ENCODE measurements at places on chromosomes 6 and 20. TPM values are rescaled to one million over a fixed set of nuclear protein-coding genes. Genes with fewer than 3 reads are reported as not detected.

DNA sequence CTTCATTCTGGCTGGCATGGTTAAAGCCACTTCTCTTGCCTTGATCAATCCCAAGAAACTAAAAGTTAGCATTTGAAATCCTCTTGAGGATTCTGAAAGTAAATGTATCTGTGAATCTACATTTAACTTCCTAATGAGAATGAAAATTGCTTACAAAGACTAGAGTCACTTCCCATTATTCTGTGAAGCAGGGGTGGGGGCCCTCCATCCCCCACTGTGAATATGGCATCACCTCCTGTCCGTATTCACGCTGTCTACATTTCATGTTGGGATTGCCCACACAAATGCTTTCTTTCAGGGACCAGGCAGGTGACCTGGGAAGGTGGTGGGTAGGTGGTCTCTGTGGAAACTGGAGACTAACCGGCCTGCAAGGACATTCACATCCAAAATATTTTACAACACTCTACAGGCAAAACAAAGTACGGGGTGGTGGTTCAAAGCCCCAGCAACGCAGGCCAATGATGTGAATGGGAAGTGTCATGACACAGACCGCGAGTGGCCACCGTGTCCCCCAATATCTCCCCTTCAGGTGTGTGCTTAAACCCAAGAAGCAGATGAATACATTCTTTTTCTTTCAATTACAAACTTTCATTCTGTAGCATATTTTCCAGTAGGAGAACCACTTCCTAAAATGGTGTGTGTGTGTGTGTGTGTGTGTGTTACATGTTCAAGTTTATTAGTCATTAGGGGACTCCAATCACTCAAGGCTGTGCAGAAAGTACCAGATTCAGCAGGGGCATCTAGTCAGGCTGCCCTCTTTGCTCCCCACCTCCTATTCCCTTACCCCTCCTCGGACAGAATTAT, 132.2 kb downstream of the PRND start:
- no peak for DNase-seq

ADAM33 gene
- 2.4 TPM for total RNA-seq

DNA sequence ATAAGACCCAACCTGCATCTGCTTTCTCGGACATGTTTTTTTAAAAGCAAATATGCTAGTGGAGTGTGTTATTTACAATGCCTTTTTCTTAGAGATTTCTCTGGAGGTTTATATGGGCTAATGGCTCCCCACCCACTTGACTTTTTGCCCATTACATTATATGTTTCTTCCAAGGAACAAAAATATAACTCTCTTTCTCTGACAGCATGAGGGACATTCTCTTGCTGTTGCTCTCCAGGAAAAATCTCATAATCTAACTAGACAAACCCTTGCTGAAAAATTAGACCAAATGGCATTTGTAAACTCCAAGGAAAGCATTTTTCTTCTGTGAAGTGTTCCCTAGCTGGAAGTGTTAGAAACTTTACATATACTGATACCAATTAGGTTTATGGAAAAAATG, 213.7 kb downstream of the PRL start:
- no peak for DNase-seq

TRIM10 gene
- total RNA-seq, result under 0.01 TPM

DNA sequence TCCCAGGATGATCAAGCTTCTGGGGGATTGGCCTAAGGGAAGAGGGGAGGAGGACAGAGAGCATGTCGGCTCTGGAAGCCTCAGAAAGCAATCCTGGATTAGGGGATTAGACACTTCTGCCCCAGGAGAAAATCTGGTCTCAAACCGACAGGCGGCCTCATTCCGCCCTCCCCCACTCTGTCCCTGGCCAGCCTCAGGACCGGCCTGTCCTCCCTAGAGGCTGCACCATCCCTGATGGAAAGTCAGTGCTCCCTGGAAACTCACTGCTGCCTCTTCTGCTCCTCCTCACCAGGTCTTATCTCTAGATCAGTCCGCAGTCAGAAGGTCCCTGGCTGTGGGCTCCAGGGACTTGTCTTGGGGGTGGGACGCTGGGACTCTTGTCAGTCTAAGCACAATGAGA, 905 bp upstream of the SLC12A5 start:
- DNase-seq, result no peak

C6orf132 gene
- under 0.01 TPM for total RNA-seq

DNA sequence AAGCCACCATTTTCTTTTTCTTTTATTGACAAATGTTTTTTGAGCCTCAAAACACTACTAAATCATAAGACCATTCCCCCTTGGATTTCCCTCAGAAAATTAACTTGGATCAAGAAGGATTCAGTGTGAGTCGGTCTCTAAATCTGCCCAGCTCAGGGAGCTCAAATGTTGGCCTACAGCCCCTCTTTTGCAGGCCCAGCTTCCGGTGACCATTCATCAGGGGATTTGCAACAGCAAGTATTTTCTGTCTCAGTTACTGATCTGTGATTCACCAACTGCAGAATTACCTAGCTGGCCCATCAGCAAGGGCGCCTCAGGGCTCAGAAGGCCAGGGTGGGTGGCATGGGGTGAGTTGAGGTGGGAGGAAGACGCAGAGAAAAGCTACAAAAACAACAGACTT, 318.1 kb downstream of the CDC5L start:
- DNase-seq, result no peak

DNA sequence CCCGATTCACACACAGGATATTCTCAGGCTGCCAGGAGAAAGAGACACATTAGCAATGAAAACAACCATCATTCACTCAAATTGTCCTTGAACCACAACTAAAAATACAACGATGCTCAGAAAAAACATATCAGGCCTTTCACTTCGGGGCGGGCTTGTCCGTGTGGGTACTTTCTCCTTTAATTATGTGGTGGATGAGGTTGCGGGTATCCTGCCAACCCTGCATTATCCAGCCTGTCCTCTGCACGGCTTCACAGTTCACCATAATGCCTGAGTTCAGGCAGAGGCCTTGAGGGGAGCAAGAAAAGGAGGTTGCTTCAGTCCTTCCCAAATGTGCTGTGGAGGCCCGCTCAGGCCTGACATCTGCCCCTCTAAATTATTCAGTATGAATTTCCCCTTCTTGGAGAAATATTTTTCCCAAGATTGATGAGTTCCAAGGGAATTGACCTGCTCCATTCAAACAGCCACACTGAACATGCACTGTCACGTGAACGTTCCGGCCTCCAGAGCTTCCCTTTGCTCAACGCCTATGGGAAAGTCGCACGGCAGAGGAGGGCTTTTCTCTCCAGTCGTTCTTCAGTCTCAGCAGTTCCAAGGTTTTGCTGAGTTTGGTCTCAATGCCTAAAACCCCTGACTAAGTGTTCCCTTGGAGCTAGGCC, 70.3 kb downstream of the MYLK4 start:
- DNase-seq, result no peak

DNA sequence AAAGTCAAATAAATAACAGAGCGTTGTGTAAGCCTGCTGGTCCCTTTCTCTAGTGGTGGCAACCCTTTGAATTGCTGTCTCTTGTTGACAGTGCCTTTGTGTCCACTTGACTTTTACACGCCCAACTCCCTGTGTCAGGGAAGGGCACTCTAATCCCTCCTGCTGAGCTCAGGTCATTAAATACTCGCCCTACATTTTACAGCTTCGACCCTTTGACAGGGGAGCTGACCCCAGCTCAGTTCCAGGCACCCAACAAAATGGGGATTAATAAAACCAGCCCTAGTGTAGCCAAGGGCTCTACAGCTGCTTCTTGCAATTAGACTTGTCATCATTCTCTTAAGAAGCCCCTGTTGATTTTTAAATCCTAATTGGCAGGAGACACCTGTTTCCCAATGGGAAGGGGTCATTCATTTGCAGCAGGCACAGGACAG, 308.2 kb downstream of the EYA4 start:
- DNase-seq, result no peak

DNA sequence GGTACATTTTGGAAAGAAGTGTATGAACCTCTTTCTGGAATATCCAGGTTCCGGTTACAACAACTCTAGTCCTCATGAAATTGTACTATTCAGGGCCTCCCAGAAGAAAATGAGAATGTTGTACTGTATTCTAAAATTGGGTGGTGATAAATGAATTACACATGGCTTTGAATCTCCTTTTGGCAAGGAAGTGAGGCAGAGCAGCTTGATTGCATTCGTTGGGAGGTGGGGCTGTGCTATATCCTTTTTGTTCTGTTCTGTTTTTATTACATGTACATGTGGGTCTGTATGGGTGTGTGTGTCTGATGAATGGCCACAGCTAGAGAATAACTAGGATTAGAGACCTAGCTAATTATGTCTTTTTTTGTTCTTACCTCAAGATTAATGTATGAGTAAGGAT, 37.8 kb upstream of the SNRPB2 start:
- DNase-seq, result no peak

DNA sequence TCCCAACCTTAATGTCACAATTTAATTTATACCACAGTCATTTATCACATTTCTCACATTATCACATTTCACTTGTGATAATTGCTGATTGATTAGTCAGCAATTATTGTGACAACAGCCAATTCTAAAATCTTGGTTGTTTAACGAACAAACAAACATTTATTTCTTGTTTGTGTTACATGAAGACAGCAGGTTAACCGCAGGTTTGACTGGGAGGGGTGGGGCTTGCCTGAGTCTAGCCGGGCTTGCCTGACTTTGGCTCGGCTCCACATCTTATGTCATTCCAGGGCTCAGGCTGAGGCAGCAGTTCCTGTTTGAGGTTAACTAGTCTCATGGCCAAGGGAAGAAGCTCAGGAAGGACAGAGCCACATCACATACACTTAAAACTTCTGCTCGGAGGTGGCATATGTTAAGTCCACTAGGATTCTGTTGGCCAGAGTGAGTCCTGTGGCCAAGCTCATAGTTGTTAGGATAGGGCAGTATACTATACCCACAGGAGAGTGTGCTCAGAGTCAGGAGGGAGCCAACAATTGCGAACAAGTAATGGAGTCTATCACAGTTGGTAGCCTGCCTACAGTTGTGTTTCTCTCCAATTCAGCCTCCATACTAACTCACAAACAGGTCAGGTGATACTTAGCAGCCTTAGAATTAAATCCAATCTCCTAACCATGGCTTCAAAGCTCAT, 90.0 kb upstream of the IFNGR1 start:
- no peak for DNase-seq

DNA sequence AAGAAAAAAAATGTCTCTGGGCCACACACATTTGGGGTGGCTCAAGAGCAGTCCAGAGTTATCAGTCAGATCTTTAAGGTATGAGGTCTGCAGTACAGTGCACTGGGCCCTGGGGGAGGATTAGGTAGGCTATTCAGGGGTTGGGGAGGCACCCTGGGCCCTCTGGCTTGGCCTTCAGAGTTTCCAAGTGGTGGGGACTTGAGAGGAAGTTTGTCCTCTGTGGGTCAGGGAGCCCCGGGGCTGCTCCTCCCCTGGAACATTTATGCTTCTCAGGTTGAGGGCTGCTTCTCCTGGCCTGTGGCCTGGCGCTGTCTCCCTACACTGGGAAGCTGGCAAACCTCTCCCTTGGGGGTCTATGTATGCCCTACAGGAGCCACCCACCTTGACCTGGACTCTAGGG, 46.0 kb downstream of the PTK7 start:
- DNase-seq, result no peak

SLC35D3 gene
- total RNA-seq, result 0.82 TPM

MICB gene
- total RNA-seq, result 0.41 TPM

- no peak for DNase-seq
Measured at GRCh38 chr6:141251286-141251685, 881.4 kb upstream of the GJE1 start.

GRCh38 chr6:163725008-163725941, 310.8 kb downstream of the QKI start:
- DNase-seq, result no peak

SYCP2 gene
- total RNA-seq, result 4.1 TPM

LAMA2 gene
- total RNA-seq, result 11.4 TPM

ZC3H12D gene
- total RNA-seq, result 0.41 TPM

MEP1A gene
- not detected for total RNA-seq

LIME1 gene
- 4.9 TPM for total RNA-seq

GRCh38 chr6:157929076-157929475, 52.6 kb upstream of the SYNJ2 start:
- no peak for DNase-seq

DNA sequence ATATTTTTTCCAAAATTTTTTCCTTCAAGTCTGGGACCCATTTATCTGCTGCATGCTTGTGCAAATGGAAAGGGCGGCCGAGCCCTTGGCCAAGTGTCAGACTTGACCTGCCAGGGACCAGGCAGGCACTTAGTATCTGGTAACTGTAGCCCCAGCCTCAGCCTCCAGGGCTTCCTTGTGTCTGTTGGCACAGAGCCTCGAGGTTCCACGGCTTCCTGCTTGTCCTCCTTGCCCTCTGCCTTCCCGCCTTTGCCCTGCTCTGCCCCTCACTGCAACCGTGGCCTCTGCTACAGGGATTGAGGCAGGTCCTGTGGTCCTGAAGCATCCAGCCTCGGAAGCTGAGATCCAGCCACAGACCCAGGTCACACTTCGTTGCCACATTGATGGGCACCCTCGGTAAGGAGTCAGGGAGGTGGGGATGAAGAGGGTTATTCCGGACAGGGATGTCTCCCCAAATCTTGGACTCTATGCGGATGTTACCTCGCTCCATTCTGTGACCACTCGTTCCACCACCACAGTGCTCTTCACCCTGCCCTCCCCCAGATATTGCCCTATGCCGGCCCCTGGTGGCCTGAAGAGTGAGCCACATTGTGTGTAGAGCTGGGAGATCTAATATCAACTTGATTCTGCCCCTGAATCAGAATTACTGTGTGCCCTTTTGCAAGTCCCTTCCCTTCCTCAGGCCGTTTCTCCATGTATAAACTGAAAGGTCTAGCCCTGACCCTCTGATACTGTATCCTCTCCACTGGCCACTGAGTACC, 41.5 kb upstream of the SRF start:
- DNase-seq, result no peak

DNA sequence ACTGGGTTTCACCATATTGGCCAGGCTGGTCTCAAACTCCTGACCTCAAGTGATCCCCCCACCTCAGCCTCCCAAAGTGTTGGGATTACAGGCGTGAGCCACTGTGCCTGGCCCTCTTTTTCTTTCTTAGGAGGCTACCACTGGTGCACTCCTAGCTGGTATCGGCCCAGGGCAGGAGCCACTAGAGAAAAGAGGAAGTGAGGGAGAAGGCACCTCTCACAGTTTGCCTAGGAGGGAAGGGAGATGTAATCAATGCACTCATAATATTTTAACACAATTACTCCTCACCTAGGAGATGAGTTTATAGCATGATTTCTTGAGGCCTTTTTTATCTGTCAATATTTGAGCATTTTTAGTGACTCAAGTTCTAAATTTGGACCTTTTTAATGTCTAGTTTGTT, 189.0 kb upstream of the SOX4 start:
- DNase-seq, result no peak

GPX5 gene
- not detected for total RNA-seq

DNA sequence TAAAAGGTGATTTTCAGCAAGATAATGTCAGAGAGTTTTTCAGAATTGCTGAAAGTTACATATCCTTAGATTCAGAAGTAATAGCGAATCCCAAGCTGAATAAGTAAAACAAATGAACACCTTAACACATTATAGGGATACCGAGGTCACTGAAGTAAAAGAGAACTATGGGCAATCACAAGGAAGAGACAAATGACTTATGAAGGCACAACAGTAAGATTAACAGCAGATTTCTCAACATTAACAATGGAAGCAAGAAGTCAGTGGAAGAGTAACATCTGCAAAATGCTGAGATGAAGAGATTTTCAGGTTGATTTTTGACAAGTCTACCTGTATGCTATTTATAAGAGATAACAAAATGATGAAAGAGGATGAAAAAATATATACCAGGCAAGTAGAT, 86.1 kb upstream of the EZR start:
- no peak for DNase-seq

OGFR gene
- 24.1 TPM for total RNA-seq

- no peak for DNase-seq
Measured at GRCh38 chr6:45606831-45607400, 229.2 kb upstream of the SUPT3H start.

- DNase-seq, result no peak
Measured at GRCh38 chr20:50759678-50760077, 28.3 kb downstream of the PARD6B start.

GRCh38 chr20:24961384-24962181, 12.5 kb downstream of the CST7 start:
- no peak for DNase-seq
